ENCODE measurements at places on chromosomes 5 and 9.

DNA sequence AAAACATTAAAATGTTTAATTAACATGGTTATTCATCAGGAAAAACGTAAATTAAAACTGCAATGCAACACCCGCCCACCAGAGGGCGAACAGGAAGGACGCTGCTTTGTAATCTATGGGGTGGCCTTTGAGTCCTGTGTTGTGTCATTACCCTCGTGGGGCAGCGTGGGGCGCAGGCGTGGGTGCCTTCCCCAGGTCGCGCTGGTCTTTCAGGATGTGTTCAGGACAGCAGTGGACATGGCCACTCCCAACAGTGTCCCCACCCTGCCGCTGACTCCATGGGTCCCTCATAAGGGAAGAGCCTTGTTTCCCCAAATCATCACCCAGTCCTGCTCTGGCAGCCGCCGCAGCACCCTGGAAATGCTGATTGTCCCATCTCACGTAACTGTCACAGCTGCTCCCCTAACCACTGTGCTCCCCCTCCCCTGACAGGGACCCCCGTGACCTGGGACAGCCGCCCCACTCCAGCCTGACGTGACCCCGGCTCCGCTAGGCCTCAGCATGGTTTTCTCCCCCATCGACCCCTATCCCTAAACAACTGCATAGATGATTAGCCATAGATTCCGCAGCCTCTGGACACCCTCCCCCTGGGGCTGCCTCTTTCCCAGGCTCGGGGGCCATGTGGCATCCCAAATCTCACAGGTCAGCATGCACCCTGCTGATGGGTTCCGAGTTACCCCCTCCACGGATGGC, 36.4 kb downstream of the GLT6D1 start:
- DNase-seq = no peak

- no peak for DNase-seq
Measured at GRCh38 chr5:135645336-135646180, 66.8 kb upstream of the CXCL14 start.

DNA sequence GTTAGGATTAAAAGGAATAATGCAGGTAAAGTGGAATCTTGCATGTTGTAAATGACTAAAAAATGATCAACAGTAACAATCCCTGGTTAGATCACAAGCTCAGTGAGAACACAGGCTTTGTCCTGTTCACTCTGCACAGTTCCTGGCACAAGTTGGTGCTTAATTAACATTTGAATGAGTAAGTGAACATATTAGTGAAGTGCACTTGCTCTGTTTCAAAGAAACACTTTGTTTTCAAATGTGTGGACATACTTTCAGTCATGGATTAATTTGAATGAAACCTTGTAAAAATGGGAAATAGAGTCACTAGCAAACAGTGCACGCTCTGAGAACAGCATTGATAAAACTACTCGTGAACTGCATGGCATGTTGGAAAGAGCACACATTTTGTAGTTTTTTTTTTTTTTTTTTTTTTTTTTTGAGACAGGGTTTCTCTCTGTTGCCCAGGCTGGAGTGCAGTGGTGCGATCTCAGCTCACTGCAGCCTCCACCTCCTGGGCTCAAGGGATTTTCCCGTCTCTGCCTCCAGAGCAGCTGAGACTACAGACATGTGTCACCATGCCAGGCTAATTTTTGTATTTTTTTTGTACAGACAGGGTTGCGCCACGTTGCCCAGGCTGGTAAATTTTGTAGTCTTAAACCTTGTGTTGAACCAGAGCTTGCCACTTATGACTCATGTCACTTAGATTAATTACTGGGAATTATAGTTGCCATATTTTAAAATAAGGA, 159.9 kb downstream of the LURAP1L start:
- DNase-seq = no peak

DNA sequence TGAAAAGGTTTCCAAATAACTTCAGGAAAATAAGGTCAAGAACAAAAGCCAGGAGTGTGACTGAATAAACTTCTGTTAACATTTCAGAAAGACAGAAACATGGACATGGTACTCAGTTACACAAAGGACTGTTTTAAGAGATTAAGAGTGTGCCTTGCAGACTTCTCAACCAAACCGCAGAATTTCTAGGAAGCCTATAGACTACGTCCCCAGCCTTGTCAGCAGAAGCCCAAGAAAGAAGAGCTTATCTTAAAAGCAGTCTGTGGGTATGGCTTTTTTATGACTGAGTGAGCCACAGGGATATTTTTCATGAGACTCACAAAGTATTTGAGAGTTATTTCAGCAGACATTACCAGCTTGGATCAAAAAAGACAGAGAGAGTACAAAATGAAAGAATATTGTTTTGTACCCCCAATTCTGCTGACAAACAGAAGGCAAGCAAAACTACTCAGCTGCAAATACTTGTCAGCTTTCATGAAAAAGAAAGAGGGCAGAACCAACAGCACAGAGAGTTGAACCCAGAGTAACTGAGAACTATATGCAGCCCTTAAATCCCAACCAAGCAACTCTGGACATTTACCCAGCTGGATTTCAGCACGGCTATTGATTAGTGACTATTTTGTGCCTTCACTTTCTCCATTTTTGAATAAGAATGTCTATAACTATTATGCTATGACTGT, 711.0 kb upstream of the CTNND2 start:
- no peak for DNase-seq

DNA sequence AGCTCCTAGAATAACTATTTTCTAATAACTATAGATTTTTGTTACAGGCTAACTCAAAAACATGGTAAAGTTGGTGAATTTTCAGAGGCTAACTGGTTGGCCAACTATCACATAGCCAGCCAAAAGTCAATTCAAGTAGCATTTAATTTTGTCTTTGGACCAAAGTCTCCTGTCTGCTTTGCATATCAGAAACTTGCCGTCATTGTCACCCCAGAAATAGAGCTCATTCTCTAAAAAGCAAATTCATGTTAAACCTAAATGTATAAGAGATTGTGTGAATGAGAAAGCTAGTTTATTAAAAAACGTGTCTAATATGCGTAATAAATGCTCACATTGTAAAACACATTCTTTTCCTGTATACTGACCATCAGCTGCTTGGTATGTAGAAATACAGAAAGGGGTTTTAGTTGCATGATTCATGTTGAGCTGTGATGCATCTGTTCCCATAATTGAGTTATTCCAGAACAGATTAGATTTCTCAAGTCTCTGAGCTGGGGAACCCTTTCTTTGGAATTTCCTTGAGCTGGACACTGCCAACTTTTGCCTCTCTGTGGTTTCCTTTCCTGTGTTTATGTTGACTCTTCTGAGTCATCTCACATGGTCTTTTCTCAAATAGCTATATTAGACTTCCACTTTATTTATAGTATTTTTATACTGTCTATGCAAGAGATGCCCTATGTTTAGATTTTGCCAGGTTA, 7.3 kb downstream of the SRFBP1 start:
- no peak for DNase-seq

DNA sequence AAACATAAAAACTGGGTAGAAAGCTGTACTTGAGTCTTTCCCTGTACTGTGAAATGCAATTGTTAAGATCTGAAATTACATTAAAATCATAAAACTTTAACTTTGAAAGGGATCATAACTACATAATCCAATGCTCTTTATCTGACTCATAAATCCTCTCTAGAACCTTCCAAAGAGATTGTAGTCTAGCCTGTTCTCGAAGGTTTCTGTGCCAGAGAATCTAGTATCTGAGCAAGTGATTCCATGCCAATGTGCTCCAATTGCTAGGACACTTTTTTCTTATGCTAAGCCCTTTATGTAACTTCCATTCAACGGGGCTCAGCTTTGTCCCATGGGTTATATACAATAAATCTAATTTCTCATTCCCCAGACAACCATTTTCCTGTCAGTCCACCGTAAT, 21.1 kb downstream of the DDX31 start:
- no peak for DNase-seq

- no peak for DNase-seq
Measured at GRCh38 chr9:108933231-108933717, 650 bp downstream of the ELP1 start.

- no peak for DNase-seq
Measured at GRCh38 chr9:130333041-130333711, 67.6 kb downstream of the HMCN2 start.

DNA sequence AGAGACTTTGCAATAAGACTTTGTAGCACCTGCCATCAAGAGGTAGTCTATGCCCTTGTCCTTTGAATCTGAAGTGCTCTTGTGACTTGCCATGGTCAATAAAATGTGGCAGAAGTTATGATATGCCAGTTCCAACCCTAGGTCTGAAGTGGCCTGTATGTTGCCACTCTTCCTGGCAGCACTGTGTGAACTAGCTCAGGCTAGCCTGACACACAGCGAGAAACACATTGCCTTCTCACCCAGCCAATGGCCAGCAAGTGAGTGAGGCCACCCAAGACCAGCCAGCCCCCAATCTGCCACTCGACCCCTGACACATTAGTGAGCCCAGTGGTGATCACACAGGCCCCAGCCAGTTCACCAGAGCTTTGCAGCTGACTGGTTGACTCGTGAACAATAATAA, 52.7 kb upstream of the OSMR start:
- no peak for DNase-seq

DNA sequence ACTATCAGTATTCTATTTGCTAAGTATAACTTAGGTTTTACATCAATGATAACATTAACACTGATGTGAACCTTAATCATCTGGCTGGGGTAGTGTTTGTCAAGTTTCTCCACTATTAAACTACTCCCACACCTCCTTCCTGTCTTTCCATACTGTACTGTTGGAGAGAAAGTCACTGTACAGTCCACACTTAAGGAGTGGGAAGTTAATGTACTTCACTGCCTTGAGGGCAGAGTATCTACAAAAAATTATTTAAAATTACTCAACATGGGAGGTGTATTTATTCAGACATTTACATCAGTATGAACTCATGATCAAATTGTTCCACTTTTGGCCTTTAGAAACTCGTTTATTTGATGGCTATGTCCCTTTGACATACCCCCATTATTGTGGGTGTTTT, 11.9 kb downstream of the UHRF2 start:
- DNase-seq = no peak

DNA sequence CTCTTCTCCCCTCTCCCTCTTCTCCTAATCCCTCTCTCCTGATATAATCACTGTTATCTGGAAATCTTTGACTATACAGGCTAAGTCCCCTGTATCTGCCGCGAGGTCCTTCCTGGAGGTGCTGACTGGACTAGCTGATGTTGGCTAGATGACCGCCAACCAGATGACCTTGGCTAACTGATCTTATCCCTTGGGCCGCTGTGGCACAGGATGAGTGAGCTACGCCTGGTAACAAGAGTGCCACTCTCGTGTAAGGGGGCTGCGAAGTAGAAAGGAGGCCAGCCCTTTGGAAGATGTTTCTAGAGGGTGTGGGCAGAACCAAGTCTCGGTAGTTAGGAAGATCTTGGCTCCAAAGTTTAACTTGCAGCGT, 345 bp upstream of the PRRC1 start:
- no peak for DNase-seq

GRCh38 chr9:95025213-95026147, 292.0 kb downstream of the FANCC start:
- no peak for DNase-seq

GRCh38 chr5:109880907-109881685, 191.4 kb downstream of the MAN2A1 start:
- no peak for DNase-seq

GRCh38 chr9:124863371-124863871, 1.5 kb downstream of the ARPC5L start:
- no peak for DNase-seq
